ENCODE measurements at places on chromosomes 2 and 18.

DNA sequence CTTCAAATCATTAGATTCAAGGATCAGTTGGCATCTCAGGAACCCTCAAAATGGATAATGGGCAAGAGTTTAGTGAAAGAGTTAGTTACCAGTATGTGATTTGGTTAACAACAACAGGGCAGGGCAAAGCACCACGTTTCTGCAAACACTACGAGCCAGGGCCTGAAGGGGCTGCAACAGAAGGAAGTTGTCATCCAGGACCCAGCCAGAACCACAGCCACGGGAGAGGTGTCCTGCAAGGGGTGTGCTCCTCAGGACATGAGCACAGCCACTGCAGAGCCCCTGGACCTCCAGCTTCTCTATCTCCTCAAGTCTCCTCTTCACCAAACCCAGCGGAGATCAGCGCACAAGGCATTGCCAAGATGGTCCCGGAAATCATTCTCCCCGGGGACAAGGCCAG, 173.3 kb upstream of the PIEZO2 start:
- no peak for DNase-seq

- DNase-seq: peak; percentile 90
These were observed 373.7 kb upstream of the GALNT5 start for GRCh38 chr2:156883804-156884203.

DNA sequence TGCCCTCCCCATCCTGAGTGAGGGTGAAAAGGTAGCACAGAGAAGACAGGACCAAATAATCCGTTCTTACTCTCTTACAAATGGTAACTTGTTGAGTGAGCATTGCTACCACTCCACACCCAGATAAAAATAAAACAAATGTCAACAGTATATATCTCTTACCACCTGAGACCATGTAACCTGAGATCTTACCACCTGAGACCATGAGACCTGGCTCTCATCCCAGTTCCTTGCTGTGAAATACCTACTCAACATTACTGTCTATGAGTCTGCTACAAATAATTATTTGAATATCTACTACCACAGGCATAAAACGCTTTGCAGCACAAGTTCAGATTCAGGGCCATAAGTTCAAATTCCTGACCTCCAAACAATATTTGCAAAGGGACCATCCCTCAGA, 234.7 kb downstream of the C1D start:
- DNase-seq: peak; percentile 69

GRCh38 chr2:20666005-20666303, 990 bp upstream of the GDF7 start:
- no peak for DNase-seq

GRCh38 chr2:187050409-187050998, 201.5 kb upstream of the ZSWIM2 start:
- DNase-seq: peak; percentile 40

- DNase-seq: peak; percentile 44
These were observed 41.7 kb downstream of the RAMP1 start for GRCh38 chr2:237900891-237901831.

- DNase-seq: peak; percentile 93
These were observed 8.2 kb downstream of the DPP4 start for GRCh38 chr2:162065767-162066166.

GRCh38 chr2:5690286-5690685, 1.9 kb upstream of the SOX11 start:
- no peak for DNase-seq

GRCh38 chr2:157489983-157490382, 46.1 kb upstream of the CYTIP start:
- no peak for DNase-seq

DNA sequence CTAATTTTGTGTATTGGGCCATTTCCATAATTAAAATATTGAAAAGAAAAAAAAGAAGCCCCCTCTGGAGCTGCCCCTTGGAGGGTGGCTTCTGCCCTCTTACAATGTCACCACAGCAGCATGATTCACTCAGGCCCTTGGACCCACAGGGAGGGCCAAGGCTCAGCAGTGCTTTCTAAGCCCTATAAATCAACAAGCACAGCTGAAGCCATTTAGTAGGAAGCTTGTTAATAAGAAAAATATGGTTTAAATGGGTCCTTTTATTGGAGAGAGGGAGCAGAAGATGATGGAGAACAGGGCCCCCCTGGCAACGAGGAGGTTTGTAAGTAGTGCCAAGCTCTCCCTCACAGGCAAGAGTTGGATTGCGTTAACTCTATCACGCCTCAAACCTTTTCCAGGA, 107.6 kb upstream of the FZD7 start:
- no peak for DNase-seq

- DNase-seq: peak; percentile 80
These were observed 310.4 kb upstream of the SYT4 start for GRCh38 chr18:43587538-43588153.

- DNase-seq: no peak
These were observed 106.8 kb downstream of the SLC39A10 start for GRCh38 chr2:195763866-195764265.
